ENCODE measurements at places on chromosomes 16 and 17.

DNA sequence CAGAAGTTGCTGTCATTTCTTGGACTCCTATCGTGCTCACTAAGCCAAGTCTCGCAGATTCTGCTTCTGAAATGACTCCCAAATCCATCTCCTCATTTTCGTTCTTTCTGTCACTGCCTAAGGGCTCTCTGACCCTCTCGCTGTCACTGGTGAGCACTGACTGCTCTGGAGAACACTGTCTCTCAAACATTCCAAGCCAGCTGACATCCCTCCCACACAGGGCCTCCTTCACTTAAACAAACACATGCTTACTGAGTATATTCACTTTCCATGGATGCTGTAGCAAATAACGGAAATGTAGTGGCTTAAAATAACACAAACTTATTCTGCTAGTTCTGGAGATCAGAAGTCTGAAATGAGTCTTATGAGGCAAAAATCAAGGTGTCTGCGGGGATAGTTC, 18.8 kb downstream of the CACNG1 start:
- DNase-seq: no peak

DNA sequence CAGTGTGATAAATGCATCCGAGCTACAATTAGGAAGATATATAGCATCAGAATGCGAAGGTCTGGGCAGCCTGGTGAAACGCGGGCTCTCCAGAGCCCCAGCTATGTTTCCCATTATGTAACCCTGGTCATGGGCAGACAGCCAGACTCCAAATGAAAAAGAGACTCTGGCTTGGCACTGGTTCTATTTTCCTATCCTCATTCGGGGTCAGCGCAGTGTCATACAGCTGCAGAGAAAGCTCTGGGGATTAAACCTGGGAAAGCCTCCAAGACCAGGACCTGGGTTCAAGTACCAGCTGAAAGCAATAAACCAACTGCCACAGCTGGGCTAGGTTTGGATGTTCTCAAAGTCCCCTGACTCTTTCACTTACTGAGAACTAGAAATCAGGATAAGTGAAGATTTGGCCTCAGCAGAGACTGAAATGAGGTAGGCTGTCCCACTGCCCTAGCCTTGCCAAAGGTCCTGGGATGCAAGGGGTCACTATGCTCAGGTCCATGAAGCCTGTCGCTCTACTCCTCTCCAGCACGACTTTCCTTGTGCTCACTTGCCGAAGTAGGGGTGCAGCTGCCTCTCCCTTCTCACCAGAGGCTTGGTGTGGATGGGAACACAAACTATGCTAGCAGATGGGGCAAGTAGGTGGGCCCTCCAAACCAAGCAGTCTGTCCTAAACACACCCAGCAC, 123.8 kb downstream of the SMG6 start:
- peak; percentile 93 for DNase-seq

DNA sequence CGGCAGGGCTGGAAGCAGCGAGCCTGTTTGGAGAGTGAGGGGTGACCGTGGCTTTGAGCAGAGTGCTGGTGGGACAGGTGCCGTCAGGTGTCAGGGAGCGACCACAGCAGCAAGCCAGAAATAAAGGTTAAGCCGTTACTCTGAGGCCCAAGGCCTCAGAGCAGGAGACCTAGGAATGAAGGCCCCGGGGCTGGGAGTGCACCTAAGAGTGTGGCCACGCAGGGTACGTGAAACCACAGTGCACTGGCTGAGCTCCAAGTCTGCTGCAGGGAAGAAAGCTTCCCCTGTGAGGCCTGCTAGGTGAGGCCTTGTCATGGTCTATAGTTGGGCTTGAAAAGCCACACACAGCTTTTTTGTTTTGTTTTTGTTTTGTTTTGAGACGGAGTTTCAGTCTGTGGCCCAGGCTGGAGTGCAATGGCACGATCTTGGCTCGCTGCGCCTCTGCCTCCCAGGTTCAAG, 8.7 kb downstream of the CLUAP1 start:
- no peak for DNase-seq

GRCh38 chr17:77186141-77186604, 45.4 kb downstream of the SEC14L1 start:
- DNase-seq: no peak

DNA sequence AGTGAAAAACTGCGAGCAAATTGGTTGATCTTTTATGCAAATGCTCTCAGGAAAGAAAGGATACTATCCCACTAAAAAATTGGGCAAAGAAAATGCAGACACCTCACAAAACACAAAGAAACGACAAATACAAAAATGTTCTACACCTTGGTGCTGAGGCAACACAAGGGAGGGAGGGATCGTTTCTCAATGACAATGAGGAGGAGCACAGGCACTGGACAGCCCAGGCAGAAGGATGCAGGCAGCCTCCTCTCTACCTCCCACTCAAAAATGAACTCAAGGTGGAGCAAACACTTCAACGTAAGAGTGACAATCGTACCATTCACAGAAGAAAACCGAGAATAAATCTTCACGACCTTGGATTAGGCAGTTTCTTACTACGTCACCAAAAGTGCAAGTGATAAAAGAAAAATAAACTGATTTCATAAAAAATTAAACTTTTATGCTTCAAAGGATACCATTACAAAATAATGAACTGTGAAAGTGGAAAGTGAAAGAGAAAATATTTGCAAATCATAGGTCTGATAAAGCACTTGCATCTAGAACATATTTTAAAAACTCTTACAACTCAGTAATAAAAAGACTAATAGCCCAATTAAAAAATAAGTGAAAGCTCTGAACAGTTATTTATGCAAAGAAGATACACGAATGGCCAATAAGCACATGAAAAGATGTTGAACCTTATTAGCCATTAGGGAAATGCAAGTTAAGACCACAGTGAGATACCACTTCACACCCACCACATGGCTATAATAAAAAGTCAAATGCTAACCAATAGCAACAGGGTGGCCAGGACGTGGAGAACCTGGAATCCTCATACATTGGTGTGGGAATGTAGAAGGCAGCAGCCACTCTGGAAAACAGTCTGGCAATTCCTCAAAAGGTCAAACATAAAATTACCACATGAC, 80.8 kb upstream of the TRAP1 start:
- no peak for DNase-seq

GRCh38 chr17:57528058-57528451, 217.0 kb downstream of the CCDC182 start:
- DNase-seq: no peak

DNA sequence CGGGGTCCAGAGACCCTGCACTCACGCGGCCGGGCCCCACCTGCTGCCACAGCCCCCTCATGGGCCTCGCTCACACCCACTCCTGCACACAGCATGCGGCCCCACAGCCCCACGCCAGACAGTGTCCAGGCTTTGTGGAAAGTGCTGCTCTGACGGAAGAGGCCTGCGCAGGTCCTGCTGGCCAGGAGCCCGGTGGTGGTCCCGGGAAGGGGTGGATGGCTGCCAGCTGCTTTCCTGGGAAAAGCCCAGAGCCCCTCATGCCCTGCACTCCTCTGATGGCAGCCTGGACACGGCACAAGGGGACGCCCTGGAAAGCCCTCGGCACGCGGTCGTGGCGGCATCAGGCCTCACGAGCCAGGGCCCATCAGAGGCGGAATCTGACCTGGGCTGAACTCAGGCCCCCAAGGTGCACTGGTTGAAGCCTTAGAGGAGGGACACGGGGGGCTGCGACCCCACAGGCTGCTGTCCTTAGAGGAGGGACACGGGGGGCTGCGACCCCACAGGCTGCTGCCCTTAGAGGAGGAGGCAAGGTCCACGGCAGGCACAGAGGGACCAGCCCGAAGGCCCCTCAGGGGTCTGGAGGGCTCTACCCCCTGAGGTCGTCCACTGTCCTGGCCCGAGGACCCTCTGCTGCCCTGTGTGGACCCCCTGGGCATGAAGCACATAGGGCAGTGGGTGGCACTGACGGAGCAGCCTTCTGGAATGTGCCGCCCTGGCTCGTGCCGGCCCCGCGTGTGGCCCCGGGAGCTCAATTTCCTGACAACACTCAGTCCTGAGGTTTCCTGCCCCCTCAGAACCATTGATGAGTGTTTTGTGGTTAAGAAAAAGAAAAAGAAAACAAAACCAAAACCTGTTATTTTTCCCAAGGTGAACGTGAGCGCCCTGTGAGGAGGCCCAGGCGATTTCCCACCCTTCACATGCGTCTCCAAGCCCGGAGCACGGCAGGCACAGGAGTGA, 22.1 kb downstream of the SOX8 start:
- no peak for DNase-seq

DNA sequence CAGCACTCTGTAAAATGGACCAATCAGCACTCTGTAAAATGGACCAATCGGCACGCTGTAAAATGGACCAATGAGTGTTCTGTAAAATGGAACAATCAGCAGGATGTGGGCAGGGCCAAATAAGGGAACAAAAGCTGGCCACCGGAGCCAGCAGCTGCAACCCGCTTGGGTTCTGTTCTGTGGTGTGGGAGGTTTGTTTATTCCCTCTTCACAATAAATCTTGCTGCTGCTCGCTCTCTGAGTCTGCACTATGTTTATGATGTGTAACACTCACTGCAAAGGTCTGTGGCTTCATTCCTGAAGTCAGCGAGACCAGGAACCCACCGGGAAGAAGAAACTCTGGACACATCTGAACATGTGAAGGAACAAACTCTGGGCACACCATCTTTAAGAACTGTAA, 20.5 kb downstream of the TMEM100 start:
- DNase-seq: no peak

GRCh38 chr17:73798111-73798748, 154.0 kb upstream of the SDK2 start:
- DNase-seq: peak; percentile 32

All from HCEC 1CT (cell line).